D721Med (cell line): ENCODE measurements at places on chromosomes 2 and 18.

DNA sequence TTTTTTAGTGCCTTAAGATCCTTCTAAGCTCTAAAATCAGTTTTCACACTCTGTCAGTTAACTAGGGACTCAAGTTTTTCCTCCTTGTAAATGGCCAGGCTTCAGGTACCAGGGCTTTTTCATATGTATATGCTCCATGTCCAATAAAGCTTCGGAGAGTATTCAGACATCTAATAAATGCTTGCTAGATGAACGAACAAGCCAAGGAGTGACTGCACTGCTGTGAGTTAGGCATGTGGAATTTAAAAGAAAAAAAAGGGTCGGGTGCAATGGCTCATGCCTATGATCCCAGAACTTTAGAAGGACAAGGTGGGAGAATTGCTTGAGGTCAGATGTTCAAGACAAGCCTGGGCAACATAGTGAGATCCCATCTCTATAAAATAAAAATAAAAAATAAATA lies 81.9 kb downstream of the CDH2 start:
- DNase-seq, result no peak

DNA sequence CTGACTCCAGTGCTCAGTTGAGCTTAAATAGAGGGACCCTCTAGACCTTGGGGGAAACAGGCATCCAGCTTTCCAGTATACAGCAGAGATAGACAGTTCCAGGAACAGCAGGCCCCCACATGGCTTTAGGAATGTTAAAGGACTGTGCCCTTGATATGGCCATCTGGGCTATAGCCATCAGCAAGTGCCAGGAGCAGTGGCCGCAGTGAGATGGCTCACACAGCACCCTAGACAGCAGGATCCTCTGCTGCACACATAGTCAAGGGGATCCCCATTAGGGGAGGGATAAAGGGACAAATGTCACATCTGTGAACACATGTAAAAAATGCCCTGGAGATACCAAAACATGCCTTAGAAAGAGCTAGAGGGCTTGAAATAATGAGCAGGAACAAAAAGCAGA lies 213.4 kb downstream of the PTH2R start:
- no peak for DNase-seq

DNA sequence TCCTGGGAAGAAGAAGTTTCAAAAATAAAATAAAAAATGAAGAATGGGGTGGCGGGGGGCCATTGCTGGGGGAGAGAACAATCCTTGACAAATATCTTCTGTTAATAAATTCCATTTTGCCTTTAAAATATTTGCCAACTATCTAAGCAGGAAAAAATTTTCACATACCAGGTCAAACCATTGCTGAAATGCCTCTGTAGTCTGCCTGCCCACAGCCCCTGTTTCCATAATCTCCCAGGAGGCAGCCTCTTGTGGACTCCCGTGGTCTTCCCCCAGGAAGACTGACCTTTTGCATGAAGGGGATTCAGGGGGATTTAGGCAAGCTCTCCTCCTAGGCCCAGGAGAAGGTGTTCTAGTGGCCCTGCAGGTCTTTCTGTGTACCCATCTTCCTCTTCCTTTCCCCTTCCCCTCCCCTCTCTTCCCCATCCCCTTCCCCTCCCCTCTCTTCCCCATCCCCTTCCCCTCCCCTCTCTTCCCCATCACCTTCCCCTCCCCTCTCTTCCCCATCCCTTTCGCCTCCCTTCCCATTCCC lies 61.0 kb downstream of the RPL37A start:
- no peak for DNase-seq

GRCh38 chr2:134119713-134120405 lies 134.0 kb upstream of the MGAT5 start:
- peak; percentile 75 for DNase-seq

- no peak for DNase-seq
Measured at GRCh38 chr2:101041413-101041812, 39.3 kb downstream of the RPL31 start.

GRCh38 chr2:42133771-42134195 lies 35.4 kb upstream of the EML4 start:
- no peak for DNase-seq

GRCh38 chr18:23099621-23100020 lies 35.7 kb upstream of the CABLES1 start:
- DNase-seq, result no peak

DNA sequence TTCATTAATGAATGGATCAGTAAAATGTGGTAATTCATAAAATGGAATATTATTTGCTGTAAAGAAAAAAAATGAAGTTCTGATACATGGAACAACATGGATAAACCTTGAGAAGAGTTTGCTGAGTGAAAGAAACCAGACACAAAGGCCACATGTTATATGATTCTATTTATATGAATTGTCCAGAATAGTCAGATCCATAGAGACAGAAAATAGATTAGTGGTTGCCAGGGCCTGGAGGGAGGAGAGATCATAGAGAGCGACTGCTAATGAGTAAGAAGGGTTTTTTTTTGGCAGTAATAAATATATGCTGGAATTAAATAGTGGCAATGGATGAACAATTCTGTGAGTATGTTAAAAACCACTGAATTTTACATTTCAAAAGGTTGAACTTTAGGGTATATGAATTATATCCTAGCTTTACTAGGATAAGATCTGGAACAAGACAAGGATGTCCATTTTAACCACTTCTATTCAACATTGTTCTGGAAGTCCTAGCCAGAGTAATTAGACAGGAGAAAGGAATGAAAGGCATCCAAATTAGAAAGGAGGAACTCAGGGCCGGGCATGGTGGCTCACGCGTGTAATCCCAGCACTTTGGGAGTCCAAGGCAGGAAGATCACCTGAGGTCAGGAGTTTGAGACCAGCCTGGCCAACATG lies 48.8 kb downstream of the MAPRE2 start:
- no peak for DNase-seq
